ENCODE measurements at places on chromosomes 1 and 21.

- DNase-seq = no peak
These were observed 56.2 kb upstream of the ROR1 start for GRCh38 chr1:63717511-63718065.

DNA sequence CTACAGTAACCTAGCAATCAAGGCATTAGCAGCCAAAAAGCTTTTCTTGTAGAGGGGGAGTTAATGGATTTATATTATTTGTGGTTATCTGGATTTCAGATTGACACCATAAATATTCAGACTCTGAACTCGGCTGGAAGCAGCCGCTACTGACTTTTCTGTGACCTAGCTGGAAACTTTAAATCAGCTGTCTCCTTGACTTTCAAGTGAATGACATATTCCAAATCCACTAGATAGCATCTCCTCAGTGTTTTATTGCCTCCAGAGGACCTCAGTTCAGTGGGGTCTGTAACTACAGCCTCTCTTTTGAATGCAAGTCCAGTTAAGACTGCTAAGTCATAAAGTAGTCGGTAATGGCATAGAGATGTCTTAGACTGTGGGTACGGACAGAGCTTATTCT lies 448.5 kb downstream of the NUF2 start:
- DNase-seq = no peak

DNA sequence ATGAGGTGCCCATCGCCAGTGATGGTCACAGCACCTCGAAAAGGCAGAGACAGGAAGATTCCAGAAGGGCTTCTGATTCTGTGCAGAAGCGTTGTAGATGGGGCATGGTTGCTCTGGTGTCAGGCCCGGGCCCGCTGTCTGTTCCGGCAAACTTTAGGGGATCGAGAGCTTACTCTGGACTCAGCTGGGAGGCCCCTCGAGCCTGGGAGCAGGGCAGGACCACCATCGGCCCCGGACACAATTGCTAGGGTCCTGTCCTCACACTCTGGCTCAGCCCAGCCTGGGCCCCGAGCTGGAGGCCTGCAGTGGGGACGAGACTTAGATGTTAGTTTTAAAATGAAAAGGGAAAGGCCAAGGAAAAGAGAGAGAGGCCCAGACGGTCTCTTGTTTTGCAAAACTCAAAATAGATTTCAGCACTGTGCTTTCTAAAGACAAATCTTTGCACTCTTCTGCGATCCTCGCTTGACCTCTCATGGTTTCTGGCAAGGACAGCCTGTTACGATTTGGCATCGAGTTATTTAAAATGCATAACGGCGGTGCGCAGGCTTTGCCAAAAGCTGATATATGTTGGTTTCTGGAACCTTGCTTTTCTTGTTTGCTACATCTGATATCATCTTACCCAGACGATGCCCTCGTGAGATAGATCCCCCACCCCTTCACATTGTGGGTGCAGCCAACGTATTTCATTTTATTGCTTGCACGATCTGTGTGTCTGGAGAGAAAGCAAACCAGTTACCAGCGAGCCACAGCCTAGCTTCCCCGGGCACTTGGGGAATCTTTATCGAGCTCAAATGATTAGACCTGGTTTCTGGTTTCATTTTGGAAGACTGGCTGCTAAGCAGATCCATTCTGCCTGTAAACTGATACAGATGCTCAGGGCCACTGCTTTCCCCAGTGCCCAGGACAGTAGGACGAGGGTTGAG lies 58.0 kb downstream of the PRDM16 start:
- DNase-seq = no peak

- no peak for DNase-seq
These were observed 47.4 kb upstream of the ENAH start for GRCh38 chr1:225700164-225700821.

GRCh38 chr1:165851034-165851658 lies 23.7 kb downstream of the UCK2 start:
- DNase-seq = no peak

DNA sequence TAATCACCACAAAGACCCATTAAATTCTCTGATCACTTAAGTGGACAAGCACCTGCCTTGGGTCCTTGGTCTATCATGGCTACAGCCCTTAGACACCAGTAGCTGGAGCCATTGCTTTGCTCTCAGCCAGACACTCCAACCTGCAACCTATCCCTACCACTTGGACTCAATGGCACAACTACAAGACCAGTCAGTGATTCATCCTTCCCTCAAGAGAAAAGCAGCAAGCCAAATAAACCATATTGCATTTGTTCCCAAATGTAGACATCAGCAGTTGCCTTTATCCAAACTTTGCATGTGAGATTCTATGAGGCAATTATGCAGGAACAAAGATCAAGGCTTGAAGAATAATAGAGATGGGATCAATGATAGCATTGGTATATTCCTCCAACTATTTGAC lies 263.4 kb downstream of the HHIPL2 start:
- no peak for DNase-seq

GRCh38 chr1:67458663-67459062 lies 28.5 kb upstream of the SERBP1 start:
- no peak for DNase-seq

- no peak for DNase-seq
These were observed 543 bp upstream of the MARK1 start for GRCh38 chr1:220527279-220527907.

DNA sequence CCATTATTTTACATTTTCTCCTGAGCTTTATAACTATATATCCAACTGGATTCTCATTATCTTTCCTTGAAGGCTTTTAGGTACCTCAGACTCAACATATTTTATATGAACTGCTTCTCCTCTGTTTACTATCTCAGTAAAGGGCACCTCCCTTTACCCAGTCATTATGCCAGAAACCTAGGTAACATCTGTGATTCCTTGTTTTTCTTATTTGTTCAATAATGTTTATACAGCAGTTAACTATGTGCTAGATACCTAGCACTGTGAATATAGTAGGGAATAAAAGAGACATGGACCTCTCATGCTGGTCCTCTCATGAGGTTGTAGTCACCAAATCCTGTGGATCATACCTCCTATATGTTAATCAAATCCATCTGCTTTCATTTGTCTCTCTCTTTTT lies 25.6 kb downstream of the PPP1R12B start:
- DNase-seq = no peak

DNA sequence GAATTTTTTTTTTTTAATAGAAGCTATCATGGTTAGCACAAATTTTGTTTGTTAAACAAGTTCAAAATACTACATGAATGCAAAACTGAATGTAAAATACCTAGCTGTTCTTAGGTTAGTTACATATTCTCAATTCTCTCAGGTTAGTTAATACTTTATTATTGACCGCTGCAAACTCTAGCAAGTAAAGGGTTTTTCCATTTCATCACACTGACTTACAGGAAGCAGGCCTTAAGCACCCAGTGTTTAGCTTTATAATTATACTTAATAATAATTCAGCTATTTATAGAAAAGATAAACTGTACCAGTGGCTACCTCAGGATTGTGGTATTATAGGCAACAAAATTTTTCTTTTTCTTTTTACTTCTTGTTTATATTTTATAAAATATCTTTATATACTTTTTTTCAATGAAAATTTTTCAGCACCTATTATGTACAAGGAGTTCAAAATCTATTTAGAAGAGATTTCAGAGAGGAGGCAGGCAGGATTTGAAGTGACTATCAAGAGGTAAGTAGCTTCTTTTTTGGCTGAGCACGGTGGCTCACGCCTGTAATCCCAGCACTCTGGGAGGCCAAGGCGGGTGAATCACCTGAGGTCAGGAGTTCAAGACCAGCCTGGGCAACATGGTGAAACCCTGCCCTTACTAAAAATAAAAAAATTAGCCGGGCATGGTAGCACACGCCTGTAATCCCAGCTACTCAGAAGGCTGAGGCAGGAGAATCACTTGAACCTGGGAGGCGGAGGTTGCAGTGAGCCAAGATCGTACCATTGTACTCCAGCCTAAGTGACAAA lies 17.9 kb downstream of the PLPP3 start:
- no peak for DNase-seq

DNA sequence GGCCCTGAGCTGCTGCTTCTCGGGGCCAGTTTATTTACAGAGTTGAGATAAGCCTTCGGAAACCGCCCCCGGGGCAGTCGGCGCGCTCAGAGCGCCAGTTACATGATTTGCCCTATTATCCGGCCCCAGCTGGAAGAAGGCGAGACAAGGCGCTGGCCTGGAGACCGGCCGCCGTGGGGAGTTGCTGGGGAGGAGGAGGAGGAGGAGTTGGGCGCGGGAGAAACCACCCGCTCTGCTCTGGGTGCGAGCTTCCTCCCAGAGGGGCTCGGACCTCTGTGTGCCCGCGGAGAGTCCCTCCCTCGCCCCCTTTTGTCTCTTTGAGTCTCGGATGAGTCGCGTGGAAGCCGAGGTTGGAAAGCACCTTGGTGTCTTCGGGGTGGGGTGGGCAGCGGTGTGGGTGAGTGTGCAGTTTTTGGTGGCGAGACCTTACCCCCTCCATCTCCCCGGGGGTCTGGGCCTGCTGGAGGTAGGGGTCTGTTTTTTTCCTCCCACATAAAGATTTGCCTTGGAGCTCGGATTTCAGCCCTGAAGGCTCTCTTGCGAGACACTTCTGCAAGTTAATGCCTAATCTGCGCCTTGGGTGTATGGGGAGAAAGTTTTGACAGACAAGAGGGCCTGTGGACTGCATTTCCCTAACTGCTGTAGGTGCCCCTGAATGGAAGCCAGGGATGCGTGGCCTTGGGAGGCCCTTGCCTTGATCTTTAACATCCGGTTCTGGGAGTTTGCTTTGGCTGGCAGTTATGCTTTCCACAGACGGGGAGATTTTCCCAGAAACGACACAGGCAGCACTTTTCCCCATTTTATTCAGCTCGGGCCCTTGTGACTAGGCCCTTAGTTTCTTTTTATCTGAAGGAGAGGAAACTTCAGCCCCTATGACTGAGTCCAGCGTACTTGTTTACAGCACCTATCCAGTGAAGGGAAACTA lies 80.0 kb downstream of the NDUFS5 start:
- no peak for DNase-seq

DNA sequence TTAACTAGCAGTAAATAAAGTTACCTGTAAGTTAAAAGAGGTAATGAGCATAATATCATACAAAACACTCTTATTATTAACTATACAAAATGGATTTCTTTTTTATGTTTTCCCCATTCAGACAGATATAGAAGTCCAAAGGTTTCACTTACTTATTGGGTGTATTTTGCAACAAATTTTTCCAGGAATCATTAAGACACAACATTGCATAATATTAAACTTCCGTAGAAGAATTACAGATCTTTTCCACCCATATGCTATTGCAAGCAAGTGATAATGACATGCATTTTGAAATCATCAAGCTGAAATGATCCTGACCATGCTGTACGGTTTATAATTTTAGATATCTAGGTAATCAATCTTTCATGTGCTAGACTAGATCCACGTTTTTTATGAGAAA lies 957.0 kb downstream of the NCAM2 start:
- no peak for DNase-seq

- no peak for DNase-seq
These were observed 13.7 kb downstream of the CD34 start for GRCh38 chr1:207897188-207897587.

DNA sequence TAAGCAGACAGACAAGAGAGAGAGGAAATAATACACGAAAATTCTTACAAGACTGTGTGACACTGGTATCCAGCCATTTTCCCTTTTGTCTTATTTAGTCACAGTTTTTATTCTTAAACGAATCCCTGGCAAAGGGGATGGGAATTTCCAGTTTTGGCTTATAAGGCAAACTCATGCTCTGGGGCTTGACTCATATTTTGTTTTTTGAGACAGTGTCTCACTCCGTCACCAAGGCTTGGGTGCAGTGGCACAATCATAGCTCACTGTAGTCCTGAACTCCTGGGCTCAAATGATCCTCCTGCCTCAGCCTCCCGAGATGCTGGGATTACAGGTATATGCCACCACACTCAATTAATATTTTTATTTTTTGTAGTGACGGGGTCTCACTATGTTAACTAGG lies 31.9 kb downstream of the PTGER3 start:
- no peak for DNase-seq

- no peak for DNase-seq
These were observed 349 bp downstream of the ADGRB2 start for GRCh38 chr1:31763671-31764311.

- no peak for DNase-seq
These were observed 25.5 kb downstream of the PACC1 start for GRCh38 chr1:212388985-212389716.

DNA sequence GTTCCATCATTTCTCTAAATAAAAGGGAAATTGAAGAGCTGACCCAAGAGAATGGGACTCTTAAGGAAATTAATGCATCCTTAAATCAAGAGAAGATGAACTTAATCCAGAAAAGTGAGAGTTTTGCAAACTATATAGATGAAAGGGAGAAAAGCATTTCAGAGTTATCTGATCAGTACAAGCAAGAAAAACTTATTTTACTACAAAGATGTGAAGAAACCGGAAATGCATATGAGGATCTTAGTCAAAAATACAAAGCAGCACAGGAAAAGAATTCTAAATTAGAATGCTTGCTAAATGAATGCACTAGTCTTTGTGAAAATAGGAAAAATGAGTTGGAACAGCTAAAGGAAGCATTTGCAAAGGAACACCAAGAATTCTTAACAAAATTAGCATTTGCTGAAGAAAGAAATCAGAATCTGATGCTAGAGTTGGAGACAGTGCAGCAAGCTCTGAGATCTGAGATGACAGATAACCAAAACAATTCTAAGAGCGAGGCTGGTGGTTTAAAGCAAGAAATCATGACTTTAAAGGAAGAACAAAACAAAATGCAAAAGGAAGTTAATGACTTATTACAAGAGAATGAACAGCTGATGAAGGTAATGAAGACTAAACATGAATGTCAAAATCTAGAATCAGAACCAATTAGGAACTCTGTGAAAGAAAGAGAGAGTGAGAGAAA lies 38.4 kb downstream of the CENPF start:
- DNase-seq = no peak

DNA sequence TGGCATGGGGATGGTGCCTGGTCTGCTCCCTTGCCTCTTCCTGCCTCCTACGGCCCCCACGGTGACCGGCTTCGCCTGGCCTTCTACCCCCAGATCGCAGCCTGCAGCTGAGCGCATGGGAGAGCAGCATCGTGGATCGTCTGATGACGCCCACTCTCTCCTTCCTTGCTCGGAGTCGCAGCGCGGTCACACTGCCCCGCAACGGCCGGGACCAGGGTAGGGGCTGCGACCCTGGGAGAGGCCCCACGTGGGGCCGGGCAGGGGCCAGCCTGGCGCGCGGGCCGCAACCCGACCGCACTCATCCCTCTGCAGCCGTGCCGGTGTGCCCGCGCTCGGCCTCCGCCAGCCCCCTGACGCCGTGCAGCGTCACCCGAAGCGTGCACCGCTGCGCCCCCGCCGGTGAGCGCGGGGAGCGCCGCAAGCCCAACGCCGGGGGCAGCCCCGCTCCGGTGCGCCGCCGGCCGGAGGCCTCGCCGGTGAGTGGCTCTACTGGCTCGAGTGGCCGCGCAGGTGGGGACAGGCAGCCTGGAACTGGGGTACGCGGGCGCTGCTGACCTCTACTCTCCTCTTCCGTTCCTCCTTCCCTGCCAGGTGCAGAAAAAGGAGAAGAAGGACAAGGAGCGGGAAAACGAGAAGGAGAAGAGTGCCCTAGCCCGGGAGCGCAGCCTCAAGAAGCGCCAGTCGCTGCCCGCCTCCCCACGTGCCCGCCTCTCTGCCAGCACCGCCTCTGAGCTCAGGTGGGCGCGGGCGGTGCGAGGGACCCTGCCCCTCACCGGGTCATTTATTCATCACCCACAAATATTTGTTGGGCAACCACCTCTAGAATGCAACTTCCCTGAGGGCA lies 20.4 kb downstream of the MAP7D1 start:
- no peak for DNase-seq

- no peak for DNase-seq
These were observed 149.6 kb downstream of the C1orf21 start for GRCh38 chr1:184536246-184536985.
